NCI-H2029 treated with DMSO at 0.1 percent for 48 hours (cell line): ENCODE measurements at places on chromosomes 2 and 18.

GRCh38 chr2:129769185-129769991 lies 210.1 kb upstream of the RAB6C start:
- no peak for DNase-seq

GRCh38 chr18:9066358-9066757 lies 36.1 kb upstream of the NDUFV2 start:
- DNase-seq = no peak

GRCh38 chr2:56009758-56010458 lies 86.3 kb upstream of the EFEMP1 start:
- DNase-seq = peak; percentile 32

GRCh38 chr2:239292959-239293774 lies 107.7 kb downstream of the HDAC4 start:
- no peak for DNase-seq

- DNase-seq = no peak
Observed at GRCh38 chr2:211373203-211373602, 816.8 kb downstream of the CPS1 start.

GRCh38 chr2:2527148-2527547 lies 196.1 kb upstream of the MYT1L start:
- no peak for DNase-seq

GRCh38 chr2:186737732-186738508 lies 44.1 kb downstream of the FAM171B start:
- no peak for DNase-seq

DNA sequence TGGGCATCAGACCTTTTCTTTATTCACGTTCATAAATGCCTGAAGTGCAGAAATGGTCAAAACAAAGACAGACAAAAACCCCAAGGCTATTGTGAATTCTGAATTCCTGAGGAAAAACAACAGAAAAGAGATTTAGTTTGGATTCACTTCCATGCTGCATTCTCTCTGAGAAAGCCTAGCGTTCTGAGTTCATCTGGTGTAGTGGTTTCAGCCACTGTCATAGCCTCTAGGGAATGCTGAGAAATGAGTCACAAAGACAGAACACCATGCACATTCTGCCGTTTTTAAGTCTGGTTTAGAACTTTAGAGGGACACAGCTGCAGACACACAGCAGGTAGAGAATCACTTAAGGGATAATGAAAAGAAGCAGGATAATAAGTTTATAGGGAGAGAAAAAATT lies 93.8 kb downstream of the LRP1B start:
- DNase-seq = no peak

DNA sequence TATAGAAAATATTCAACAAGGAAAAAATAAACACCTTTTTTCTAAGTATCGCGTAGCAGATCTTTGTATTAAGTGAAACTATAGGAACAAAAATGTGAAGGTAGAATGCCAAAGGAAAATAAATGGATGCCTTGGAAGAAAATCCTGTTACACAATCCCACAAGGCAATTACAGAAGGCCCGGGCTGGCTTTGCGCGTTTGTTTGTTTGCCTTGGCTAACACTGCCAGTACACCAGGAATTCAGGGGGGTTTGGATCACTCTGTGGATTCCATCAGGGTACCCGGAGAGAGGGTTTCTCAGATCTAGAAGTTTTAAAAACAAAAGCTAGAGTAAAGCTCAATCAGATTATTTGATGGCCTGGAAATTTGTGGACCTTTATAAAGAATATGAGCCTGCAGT lies 478.3 kb downstream of the FBXO15 start:
- DNase-seq = no peak

- no peak for DNase-seq
Observed at GRCh38 chr2:117712684-117713083, 101.8 kb upstream of the DDX18 start.

DNA sequence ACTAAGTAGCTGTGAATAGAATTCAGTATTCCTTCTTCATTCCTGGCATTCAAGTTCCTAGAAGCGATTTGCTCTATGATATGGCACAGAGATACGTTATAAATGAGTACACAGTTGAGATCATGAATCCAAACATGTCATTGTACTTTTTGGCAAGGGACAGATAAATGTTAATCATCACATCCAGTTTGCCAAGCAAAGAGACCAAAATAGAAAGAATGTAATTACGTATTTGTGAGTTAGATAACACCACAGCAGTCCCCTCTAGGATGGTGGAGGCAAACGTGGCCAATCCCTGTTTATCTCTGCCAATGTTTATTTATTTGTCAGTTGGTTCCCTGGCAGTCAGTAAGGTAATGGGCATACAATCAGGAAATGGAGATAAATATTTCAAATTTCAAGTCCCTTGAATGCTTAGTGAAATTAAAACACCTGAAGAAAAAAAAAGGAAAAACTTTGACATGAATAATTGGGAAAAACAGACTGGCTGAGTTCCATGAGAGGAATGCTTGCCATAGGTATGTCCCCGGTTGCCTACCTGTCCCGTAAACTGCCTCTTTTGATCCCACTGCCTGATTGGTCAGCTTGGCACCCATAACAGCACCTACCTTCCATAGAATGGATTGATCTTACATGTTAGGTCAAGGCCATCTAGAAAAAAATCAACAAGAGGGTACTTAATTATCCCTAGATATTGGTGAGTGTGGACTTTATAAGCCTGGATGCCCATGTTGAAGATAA lies 451.1 kb upstream of the NETO1 start:
- DNase-seq = no peak
